ENCODE measurements at places on chromosomes 3 and 15. TPM values are rescaled to one million over a fixed set of nuclear protein-coding genes. Genes with fewer than 3 reads are reported as not detected.

DNA sequence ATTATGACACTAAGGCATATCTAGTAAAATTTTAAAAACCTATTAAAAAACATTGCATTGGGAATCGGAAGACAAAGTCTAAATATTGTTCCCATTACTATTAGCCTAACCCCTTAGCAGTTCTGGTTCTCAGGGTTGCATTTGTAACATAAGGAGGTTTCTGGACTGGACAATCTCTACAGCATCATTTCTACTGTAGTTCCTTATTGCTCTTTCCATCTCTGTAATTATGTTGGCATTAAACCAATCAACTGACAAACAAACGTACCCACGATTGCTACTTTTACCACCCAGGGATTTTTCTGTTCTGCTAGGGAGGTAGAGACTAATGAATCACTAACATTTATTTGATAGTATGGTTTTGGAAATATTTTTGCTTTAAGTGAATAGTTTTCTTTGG lies 190.8 kb downstream of the CBLB start:
- DNase-seq: no peak

DNA sequence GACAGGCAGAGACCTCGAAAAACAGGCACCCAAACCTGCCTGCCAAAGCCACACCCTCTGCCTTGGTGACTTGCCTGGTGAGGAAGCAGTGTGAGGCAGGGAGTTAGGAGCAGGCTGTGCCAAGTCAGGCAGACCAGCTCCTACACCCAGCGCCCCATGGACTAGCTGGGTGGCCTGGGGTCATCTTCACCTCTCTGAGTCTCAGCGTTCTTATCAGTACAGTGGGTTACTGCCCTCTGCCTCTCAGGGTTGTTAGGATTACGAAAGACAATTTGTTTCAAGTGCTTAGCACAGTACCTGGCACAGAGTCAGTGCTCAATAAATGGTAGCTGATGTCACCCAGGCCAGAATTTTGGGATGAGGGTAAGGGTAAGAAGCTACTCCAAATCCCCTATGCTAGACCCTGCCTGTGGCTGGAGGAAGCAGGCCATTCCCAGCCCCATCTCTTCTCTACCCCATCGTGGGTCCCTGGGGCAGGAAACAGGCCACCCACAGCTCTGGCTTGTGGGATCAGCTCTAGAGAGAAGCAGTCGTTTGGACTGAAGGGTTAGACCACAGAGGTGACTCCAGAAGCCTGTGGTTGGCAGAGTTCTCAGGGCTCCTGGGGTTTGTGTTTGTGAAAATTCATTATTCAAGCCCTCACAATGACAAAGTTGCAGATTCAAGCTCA lies 10.1 kb downstream of the SLC51B start:
- DNase-seq: peak; percentile 32

- peak; percentile 46 for DNase-seq
Observed at GRCh38 chr3:122100591-122101463, 45.7 kb downstream of the CD86 start.

- no peak for DNase-seq
Observed at GRCh38 chr3:62329971-62330370, 43.4 kb downstream of the FEZF2 start.

GRCh38 chr3:101061312-101061711 lies 68.1 kb upstream of the ABI3BP start:
- no peak for DNase-seq

DNA sequence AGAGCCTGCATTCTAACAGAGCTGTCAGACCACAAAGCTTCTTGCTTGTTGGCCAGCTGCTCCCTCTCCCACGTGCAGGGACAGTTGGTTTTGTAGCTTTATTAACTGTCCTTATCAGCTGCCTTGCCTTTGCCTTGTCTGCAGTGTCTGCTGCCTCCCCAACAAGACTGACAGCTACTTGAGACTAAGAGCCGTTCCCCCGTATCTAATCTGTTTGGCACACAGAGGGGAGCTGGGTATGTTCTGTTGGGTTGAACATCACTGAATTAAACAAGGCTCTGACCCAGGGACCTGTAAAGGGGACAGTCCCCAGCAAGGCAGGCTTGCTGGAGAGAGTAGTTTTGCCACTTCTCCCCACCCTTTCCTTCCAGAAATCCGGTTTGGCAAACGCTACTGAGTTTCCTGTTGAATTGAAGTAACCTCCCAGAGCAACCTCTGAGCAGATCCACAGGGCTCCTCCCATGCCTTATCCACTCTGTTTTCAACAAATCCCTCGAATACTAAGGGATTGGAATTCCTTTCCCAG lies 116.1 kb downstream of the ANP32A start:
- no peak for DNase-seq

- DNase-seq: no peak
Observed at GRCh38 chr3:152769523-152769922, 65.4 kb upstream of the P2RY1 start.

DNA sequence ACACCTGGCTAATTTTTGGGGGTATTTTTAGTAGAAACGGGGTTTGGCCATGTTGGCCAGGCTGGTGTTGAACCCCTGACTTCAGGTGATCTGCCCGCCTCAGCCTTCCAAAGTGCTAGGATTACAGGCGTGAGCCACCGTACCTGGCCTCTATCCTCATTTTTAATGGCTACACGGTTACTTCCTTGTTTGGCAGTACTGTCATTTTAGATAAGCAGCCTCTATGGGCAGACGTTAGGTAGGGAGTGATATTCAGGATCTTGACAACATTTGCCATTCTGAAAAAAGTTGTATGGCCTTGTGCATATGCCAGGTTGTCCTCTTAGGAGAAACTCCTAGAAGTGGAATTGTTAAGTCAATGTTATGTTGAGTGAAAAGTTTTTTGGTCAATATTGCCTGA lies 141.7 kb downstream of the ITPR1 start:
- no peak for DNase-seq

DNA sequence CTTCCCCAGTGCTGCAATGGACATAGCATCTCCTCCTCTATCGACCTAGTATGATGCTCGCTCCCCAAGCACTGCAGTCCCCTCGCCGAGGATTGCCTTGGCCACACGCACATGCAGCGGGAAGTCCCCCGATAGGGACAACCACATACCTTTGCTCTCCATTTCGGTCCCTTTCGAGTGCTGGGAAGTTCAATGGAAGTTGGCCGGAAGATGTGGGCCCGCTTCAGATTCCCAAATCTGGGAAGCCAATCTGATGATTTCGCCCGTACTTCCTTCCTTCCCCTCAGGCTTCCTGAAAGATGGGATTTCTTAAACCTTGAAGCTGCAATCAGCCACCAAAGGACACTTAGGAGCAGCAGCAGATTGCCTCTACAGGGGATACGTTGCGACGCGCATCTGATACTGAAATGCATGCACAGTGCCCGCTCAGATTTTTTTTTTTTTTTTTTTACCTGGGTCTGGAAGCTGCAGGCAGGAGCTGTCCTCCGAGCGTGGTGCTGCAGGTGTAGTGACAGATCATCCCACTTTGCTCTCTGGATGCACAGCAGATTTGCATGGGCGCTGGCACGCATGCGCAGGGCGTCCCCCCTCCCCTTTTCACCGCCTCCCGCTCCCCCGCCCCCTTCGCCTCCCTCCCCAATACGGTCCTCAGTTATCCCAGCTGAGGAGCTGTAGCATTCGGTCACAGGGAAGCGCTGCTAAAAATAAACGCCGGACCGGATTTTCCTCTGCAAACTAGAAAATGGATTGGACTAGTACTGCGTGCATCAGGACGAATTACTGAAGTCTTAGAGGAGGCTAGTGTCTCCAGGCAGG lies at the start of gene FGF12:
TSS of gene FGF12 (minus strand) at position 510 of the 816 bp plus-strand sequence.
- peak; percentile 54 for DNase-seq

GRCh38 chr3:134381831-134382442 lies 7.7 kb upstream of the AMOTL2 start:
- no peak for DNase-seq

GRCh38 chr3:114974387-114974786 lies 172.7 kb downstream of the ZBTB20 start:
- DNase-seq: no peak

DNA sequence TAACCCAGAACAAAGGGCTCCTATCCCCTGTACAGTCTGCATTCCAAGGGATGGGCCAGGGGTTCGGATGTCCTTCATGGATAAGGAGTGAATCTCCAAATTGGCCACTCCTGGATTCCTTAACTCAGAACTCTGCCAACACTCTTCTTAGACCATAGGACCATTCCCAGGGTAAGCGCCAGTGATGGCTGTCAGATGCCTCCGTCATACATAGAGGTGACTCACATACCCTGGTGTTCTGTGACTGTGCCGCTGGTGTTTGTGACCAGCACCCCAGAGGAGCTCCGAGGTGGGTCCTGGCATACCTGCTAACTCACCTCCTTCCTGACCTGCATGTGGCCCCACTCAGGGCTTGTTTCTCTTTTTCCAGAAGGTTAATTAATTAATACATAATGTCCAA lies 134.7 kb downstream of the KLF13 start:
- no peak for DNase-seq

DNA sequence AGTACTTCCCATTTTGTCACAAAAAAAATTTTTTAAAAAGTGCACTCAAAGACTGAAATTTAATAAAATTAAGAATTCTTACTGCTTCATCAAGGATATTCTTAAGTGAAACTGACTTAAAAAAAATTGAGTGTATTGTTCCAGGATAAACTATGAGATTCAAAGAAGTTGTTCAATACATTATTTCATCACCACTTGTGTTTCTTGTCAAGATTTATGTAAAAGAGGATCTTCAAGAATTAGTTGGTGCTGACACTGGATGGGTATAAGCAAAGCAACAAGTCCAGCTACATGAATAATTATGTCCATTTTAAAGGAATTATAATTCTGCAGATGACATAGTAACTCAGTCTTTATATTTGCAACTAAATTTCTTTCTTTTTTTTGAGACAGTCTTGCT lies 4.3 kb upstream of the AP4E1 start:
- no peak for DNase-seq

DNA sequence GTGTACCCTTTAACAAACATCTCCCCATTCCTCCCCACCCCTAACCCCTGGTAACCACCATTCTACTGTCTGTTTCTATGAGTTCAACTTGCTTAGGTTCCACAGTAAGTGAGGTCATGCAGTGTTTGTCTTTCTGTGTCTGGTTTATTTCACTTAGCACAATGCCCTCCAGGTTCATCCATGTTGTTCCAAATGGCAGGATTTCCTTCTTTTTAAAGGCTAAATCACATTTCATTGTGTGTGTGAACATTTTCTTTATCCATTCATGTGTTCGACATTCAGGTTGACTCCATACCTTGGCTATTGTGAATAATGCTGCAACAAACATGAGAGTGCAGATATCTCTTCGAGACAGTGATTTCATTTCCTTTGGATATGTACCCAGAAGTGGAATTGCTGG lies 62.7 kb downstream of the TJP1 start:
- DNase-seq: no peak

DNA sequence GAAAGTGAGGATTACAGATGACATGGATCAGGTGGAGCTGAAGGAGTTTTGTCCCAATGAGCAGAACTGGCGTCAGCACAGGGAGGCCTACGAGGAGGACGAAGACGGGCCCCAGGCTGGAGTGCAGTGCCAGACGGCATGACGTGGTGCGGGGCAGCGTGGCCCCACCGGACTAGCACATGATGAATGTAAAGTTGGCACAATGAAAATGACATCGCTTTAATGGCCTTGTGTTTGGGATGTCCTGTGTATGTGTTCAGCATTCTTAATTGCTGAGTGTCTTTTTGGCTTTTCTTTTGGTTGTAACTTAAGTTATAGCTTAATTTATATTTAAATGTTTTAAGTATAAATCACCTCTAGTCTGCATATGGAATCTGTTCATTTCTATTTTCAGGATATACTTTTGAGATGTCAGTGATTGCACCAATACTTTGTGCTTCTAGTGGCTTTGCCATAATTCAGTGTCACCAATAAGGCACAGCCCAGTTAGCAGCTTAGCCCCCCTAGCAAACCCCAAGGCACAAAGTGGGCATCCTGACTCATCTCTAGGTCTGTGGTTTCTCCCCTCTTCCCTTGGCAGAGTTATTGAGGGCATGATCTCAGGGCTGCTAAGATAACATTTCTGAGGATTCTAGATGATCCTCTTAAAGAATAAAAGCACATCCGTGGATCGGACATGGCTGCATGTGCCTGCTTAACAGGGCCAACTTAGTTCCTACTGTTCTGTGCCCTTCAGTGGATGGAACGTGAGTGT lies 16.1 kb downstream of the DNAJA4 start:
- DNase-seq: no peak

DNA sequence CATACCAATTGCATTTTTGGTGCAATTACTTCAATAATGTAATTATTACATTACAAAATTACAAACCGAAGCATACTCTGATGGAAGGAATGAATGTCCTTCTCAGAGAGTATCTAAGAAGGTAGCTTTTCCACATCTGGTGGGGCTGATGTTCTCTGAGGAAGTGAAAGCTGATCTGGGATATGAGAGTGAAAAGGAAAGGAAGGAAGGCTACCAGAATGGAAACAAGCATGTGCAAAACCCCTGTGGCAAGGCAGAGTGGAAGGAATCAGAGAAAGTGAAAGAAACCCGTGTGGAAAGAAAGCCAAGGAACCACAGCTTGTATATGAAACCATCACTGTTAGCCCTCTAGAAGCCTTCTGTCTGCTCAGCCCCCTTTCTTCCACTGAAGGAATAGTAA lies 35.3 kb upstream of the GOLGA8A start:
- no peak for DNase-seq

DNA sequence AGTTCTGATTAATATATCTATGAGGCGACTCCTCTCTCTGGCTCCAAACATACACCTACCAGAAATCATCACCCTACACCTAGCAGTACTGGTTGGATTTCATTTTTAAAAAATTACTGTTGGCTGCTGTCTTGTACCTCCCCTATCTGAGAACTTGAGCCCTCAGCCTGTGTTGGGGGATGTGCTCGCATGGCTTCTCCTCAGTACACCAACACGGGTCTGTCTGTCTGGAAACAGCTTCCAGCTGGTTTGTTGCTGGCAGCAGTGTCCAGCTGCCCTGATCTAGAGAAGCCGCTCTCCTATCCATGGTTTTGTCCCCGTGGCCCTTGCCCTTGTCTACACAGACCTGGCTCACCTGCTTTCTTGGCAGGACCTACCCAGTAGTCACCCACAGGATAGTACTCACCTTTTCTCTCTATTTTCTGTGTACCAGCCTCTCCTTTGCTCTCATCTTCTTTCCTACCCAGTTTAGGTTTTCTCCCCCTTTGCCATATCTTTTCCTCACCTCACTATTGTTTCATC lies 43.2 kb upstream of the NEDD4 start:
- DNase-seq: no peak

- DNase-seq: peak; percentile 60
Observed at GRCh38 chr15:59364248-59364647, 8.4 kb downstream of the MYO1E start.

- no peak for DNase-seq
Observed at GRCh38 chr3:197041875-197042488, 12.4 kb upstream of the MELTF start.

DNA sequence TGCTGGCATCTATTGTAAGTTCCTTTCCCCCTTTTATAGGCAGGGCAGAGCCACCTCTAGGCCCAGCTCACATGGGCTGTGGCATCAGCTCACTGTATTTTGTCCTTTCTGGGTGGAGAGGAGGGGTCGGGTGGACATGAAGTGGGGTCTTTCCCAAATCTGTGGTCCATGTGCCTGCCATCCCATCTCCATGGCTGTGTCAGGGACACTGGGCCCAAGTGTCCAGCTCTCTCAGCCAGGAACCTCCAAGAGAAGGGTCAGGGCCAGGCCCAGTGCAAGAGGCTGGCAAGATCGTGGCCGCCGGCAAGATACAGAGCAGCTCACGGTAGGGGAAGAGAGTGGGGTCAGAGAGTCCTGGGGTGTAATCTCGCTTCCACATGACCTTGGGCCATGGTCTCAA lies 85.3 kb downstream of the PCSK6 start:
- no peak for DNase-seq

FGF12 gene
- 1.3 TPM for total RNA-seq

STAB1 gene
- total RNA-seq: not detected

TRMT10C gene
- 47.6 TPM for total RNA-seq

P2RY1 gene
- 5.6 TPM for total RNA-seq

GALNT15 gene
- total RNA-seq: 0.13 TPM

GRIP2 gene
- total RNA-seq: 0.07 TPM

SLC6A20 gene
- not detected for total RNA-seq

LRRIQ4 gene
- total RNA-seq: not detected

Data from HT1080 (cell line).